ENCODE measurements at places on chromosomes 7 and 10. TPM values are rescaled to one million over a fixed set of nuclear protein-coding genes. Genes with fewer than 3 reads are reported as not detected.

The HTR7 gene
- total RNA-seq, result not detected

The FXYD4 gene
- total RNA-seq, result not detected

The ACBD7 gene
- 9.7 TPM for total RNA-seq

The RADIL gene
- total RNA-seq, result not detected

DNA sequence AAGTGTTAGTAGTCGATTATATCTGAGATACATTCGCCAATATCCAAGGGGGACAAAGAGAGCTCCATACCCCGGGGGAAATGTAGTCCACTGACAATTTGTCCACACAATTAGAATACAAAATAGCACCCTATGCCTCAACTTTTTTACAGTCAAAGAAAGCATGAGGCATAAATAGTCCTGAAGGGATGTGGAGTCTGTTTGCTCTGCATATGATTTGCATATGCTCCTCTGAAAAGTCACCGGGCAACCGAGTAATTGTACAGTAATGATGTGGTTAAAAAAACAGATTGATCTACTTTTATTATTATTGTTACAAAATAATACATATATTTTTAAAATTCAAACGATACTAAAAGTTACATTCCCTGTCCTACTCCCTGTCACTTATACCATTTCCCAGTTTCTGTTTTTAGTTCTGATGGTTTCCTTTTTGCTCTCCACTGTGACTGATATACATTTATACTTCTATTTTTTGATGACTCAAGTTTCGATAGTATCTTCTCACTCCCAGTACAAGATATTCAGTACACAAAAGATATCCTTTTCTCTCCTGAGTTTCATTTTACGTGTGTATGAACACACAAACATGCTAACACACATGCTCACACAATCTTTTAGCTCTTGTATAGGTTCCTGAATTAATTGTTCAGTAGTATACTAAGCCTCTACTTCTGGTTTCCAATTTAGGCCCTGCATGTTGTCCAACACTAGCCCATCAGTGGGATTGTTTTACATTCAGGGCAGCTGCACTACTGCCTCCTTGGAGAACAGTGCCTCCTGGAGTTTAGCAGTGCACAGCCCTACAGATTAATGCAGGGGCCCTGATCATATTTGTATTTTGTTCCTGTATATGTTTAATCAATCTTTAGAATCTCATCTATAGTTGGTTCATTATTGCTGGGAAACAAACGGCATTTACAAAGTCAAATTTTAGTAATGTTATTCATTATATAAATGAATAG is 130.9 kb downstream of the TES start:
- no peak overlapping the region for H3K4me3 ChIP-seq
- H3K27me3 ChIP-seq, result no peaks in the 10 kb centered on the region
- no peaks in the 10 kb centered on the region for H3K36me3 ChIP-seq
- no peak overlapping the region for H3K27ac ChIP-seq
- peaks cover 16% of the 10 kb centered on the region for H3K4me1 ChIP-seq

GRCh38 chr10:16520900-16521299 is 779 bp downstream of the C1QL3 start:
- no peak for DNase-seq
- no peak overlapping the region for H3K4me3 ChIP-seq
- H3K27me3 ChIP-seq, result no peaks in the 10 kb centered on the region
- H3K36me3 ChIP-seq, result no peaks in the 10 kb centered on the region
- no peaks in the 10 kb centered on the region for H3K4me1 ChIP-seq

DNA sequence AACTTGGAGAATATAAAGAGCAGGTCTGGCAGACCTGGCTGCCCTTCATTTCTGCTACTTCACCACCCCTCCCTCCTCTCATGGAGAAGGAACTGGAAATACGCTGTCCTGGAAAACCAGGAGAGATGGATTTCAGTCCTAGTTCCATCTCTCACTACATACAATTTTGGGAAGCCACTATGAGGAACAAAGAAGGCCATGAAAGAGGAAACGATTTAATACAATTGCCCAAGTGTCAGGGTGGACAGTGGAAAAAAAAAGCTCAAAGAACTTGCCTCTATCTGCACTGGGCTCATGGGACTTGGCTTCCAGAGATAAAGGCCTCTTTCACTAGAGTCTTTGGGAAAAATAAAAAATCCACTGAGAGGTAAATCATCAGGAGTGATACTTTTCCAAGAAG is 561.7 kb downstream of the KCNMA1 start:
- H3K36me3 ChIP-seq, result no peaks in the 10 kb centered on the region
- DNase-seq, result no peak
- no peak overlapping the region for H3K27ac ChIP-seq
- H3K4me1 ChIP-seq, result no peaks in the 10 kb centered on the region
- H3K27me3 ChIP-seq, result no peaks in the 10 kb centered on the region
